ENCODE measurements at places on chromosomes 11 and 22. TPM values are rescaled to one million over a fixed set of nuclear protein-coding genes. Genes with fewer than 3 reads are reported as not detected.

Gene APBB1
- 20.8 TPM for total RNA-seq

Gene LMO1
- total RNA-seq: 3.7 TPM

Gene SLC22A24
- not detected for total RNA-seq

Gene ART1
- 0.10 TPM for total RNA-seq

Gene MOV10L1
- not detected for total RNA-seq

Gene NAV2
- 20.8 TPM for total RNA-seq

Gene ZBTB44
- total RNA-seq: 6.6 TPM

Gene TPH1
- total RNA-seq: 0.01 TPM

Gene KRTAP5-8
- not detected for total RNA-seq

All from A549 treated with AZD2906 at 1 μM for 4 hours (cell line).